ENCODE measurements at places on chromosomes 1 and 21.

GRCh38 chr1:214028649-214029406 lies 41.1 kb downstream of the PROX1 start:
- DNase-seq: no peak

DNA sequence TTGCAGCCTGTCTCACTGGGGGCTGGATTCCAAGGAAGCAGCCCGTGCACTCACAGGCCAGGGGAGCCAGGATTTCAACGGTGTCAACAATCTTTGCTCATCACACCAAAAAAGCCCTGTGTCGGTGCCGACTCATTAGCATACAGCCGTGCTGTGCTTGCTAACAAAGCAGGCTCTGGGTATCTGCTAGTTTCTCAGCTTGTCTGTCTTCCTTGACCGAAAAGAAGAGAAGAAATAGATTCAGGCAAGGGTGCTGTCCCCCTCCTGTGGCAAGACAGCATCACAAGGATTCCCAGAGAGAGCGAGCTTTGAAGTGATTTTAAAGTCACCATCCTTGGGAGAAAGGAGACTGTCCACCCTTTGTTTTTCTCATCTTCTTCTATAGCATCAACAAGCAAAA lies 214.7 kb downstream of the SDCCAG8 start:
- DNase-seq: peak; percentile 20

DNA sequence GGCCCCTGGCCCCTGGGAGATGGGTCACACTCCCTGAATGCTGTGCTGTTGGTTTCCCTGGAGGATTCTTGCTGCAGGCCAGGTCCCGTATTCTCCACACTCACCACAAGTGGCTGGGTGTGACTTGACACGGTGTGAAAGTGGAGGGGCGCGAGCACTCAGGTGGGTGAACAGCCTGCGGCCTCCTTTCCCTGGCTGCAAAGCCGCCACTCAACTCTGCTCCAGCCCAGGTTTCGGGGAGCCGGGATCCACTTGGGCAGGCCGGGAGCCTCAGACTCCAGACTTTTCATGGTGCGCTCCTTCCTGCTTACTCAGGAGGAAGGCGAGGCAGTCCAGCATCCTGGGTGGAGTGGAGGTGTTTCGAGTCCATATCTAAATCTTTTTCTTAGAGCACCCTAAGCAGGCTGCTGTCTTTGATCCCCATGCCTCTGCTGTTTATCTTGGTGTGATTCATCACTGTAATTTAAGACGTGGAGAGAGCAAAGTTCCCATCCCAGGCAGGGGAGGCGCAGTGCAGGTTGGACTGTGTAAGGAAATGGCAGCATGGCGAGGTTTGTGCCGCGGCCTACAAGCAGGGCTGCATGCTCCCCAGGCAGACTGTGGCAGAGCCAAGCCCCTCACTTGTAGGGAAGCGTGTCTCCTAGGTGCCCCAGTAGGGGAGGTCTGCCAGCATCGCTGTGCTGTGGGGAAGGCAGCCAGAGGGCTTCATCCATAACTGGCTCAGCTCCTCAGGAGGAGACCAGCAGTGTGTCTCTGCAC lies 29.6 kb downstream of the VANGL1 start:
- no peak for DNase-seq

GRCh38 chr1:197362871-197363270 lies 94.8 kb downstream of the CRB1 start:
- DNase-seq: no peak

- peak; percentile 70 for DNase-seq
These were observed at the start of gene PIK3CD for GRCh38 chr1:9651565-9652378. Gene PIK3CD, plus strand, starts transcription at chr1:9651731. Its CDS starts 58,725 bp downstream, at chr1:9710456.

DNA sequence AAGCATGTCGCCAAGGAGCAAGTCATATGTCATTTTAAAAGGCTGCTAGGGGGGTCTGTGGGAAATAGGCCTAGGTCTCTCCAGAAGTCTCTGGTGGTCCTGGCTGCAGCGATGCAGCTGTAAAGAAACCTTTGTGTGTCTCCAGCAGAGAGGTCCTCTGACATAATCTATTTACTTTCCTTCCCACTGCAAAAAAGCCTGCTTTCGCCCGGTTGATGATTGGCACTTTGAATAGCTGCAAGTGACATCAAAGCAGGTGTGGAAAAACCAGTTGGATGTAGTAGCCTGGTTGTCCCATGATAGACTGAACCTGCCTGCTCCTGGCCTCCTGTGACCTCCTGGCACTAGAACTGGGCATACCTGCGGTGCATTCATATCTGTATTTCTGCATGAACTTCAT lies 13.8 kb downstream of the RASSF5 start:
- no peak for DNase-seq

DNA sequence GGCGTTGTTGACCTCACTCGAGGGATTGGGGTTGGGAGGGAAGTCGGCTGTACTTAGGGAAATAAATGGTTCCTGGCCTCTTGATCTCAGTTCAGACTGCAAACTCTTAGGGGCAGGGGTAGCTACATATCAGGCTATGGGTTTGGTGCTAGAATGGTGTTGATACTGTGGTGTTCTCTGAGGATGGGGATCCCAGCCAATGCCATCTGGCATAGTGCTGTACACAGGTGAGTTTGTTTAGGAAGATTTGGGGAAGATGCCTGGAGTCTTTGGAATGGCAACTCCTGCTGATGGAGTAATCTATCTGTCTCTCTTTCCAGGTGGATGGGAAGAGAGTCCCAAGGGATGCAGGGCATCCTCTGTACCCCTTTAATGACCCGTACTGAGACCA lies 14.3 kb upstream of the NASP start:
- no peak for DNase-seq

GRCh38 chr1:87993051-87993450 lies 664.4 kb downstream of the LMO4 start:
- DNase-seq: no peak

GRCh38 chr1:47181095-47181954 lies 8.5 kb downstream of the PDZK1IP1 start:
- no peak for DNase-seq

GRCh38 chr21:40846587-40847411 lies at the start of gene DSCAM:
Gene DSCAM, minus strand, starts transcription at chr21:40847158. Its CDS starts 497 bp downstream, at chr21:40846661.
- peak; percentile 60 for DNase-seq

- DNase-seq: no peak
These were observed 383.0 kb upstream of the PTBP2 start for GRCh38 chr1:96338622-96339021.

- no peak for DNase-seq
These were observed 251.9 kb upstream of the LRRC7 start for GRCh38 chr1:69315823-69316222.

DNA sequence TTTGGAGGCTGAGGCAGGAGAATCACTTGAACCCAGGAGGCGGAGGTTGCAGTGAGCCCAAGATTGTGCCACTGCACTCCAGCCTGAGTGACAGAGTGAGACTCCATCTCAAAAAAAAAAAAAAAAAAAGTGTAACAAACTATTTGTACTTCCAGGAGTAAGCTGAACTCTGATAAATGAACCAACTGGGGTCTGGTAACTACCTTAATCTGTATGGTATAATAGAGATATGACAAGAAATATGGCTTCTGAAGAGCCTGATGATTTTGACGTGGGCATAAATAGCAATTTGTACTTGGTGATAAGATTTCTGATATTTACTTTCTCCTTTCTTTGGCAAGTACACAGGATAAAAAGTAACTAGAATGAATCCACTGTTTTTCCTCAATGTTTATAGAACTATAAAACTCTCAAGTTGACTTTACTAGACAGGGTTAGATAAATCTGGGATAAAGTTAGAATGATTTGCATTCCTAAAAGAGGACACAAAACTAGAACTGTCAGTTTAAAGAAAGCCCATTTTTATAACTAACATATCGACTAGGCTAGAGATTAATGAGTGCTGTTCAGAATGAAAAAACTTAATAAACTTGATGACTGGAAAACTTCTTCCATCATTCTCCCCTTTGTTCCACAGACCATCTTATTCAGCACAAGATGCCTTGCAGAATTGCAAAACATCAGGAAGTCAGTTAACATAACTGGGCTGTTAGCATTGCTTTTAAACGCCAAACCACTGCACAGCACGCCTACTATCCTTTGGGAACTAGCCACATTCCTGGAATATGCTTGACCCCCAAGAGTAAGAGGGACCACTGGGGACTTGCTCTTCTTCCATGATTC lies 51.5 kb upstream of the EDARADD start:
- no peak for DNase-seq

DNA sequence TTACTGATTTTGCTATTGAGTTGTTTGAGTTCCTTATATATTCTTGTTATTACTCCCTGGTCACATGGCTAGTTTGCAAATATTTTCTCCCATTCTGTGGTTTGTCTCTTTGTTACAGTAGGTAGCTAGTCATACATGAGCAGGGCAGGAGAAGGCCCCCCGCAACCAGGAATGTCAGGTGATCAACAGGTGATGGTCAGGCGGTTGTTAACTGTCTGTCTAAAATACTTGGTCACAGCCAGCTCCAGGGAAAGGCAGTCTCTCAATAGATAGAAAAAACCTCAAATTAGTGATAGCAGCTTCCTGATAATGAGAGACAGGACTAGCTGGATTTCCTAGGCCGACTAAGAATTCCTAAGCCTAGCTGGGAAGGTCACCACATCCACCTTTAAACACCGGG lies 217.9 kb downstream of the RHOU start:
- no peak for DNase-seq

DNA sequence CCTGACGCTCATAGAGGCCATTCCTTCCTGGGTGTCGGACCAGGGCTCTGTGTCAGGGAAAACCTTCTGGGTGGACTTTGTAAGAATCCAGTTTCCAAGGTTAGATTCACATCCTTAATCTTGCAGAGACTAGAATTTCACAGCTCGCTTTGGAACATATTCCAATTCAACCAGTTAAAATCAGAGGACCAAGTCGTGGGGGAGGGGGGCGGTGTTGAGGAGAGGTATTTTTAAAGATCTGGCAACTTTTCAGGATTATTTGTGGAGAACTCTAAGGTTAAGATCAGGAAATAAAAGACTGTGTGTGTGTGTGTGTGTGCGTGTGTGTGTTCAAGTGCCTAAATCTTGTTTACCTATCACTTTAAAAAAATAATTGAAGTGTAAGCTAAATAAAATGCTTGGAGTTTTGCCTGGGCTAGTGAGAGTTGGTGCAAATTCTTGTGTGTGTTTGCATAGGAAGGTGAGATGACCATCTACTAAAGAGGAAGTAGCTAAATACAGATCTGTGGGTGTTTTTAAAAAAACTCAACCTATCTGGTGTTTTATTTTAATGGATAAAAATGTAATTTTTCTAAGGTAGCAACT lies 21.8 kb downstream of the TENT5C start:
- no peak for DNase-seq

GRCh38 chr21:45970674-45971615 lies 10.6 kb upstream of the COL6A1 start:
- DNase-seq: peak; percentile 81

GRCh38 chr1:214840356-214840755 lies 237.4 kb downstream of the CENPF start:
- no peak for DNase-seq
